ENCODE measurements at places on chromosomes 2 and 18.

- no peak for DNase-seq
Measured at GRCh38 chr2:107174171-107174570, 288.2 kb upstream of the ST6GAL2 start.

- no peak for DNase-seq
Measured at GRCh38 chr2:238817382-238817781, 30.5 kb upstream of the TWIST2 start.

DNA sequence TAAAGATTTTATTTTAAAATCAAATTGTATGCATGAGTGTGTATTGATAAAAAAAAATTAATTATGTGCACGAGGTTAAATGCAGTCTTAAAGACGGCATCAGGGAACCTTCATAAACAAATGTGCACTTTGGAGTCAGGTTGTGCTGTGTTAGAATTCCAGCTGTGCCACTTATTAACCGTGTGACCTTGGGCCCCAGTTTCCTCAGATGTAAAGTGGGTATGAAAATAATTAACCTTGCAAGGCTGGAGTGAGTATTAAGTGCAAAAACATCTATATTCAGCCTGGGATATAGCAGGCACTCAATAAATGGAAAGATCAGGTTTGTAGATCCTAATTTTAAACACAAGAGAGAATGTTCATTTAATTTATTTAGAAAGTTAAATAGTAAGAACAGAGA is 14.5 kb upstream of the MYCN start:
- DNase-seq = no peak

DNA sequence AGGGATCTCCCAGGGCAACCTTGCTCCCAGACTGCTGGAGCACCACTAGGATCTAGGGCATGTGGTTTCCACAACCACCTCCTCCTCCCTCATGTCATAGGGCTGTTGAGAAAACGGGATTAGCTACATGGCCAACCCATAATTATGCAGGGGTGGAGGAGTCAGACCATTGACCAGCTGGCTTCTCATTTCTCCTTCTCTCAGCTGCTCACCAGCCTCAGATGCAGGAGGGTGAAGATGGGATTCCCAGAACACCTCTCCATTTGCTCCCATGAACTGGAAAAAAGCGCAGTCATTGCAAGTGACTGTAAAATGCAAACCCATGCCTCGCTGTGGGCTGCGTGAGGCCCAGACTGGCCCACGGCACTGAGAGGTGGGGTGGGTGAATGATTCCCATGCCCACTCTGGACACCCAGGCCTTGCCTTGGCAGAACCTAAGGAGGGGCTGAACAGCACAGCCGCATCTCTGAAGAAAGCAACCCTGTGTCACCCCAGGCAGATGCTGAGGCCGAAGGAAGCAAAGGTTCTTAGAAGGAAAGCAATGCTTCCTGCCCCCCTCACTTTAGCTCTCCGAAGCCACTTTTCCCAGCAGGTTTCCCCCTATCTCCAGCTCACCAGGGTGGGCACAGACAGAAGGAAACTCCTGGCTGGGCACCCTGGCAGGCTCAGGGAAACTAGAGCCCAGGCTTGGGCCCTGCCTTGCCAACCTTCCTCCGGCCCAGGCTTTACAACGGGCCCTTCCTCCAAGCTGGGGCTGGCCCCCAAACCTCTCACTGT is 69.6 kb upstream of the RTN4 start:
- DNase-seq = no peak

GRCh38 chr2:86790676-86791572 is at the start of gene CD8A:
Gene CD8A (minus strand): TSS chr2:86790913. CDS start chr2:86790825, 88 bp downstream.
- no peak for DNase-seq

DNA sequence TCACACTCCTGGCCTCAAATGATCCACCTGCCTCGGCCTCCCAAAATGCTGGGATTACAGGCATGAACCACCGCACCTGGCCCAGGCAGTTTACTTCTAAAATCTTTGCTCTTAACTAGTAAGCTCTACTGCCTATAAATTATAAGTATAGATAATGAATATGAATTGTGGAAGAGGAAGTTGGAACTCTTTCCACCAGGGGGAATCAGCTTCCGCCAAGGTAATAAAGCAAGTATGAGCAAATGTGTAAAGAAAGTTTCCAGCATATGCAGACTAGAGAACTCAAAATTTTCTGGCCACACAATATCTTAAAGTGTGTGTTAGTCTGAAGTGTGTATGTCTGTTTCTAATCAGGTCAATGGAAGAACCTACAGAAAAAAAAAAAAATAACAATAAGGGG is 68.1 kb downstream of the RMDN2 start:
- DNase-seq = peak; percentile 15

- no peak for DNase-seq
Measured at GRCh38 chr2:85663594-85664565, 4.1 kb downstream of the SFTPB start.

- peak; percentile 15 for DNase-seq
Measured at GRCh38 chr2:29322011-29322410, 206.8 kb downstream of the CLIP4 start.

DNA sequence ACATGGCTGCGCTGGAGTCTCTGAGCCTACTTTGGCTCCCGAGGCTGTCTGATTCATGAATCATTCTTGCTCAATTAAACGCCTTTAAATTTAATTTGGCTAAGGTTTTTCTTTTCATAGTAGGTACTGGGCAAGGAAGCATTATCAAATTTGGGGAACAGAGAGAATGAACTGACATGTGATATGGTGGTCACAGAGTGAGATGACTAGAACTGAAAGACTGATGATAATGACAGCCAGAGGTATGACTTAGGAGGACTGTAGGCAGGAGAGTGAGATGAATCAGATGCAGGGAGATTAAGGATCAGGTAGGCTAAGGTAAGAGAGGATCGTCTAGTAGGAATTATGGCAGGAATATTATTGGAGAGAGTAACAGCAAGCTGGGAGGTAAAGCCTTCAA is 40.9 kb upstream of the ST8SIA3 start:
- no peak for DNase-seq

DNA sequence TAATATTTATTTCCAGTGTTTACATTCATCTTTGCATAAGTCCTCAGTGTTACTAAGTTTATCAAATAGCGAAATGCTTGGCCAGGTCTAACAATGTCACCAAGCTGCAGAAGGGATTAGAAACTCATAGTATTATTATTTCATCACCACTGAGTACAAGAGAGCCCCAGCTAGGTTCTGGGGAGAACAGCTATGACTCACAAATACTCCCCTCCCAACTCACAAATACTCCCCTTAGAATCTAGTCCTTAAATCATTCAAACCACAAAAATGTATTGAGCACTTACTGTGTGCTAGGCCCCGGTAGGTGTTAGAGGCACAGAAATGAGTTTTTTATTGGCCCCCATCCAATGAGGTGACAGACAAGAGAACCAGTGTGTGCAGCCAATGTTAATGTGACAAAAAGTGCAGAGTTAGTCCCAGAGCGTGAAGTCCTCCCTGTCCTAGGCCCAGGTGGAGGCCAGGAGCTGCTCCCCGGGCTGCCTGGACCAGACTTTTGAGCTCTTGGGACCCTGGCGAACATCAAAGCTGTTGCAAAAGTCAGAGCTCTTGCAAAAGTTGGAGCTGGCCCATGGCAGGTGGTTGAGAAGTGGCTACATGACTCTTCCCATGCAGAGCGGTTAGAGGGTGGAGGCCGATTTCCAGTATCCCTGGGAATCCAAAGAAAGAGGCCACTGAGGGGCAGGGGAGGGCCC is 9.8 kb downstream of the STEAP3 start:
- DNase-seq = no peak

- DNase-seq = no peak
Measured at GRCh38 chr18:57885931-57886330, 82.8 kb upstream of the ATP8B1 start.

Measured in RKO (cell line).